Occipital lobe (tissue), 3 donors: ENCODE measurements at places on chromosomes 13 and 19.

GRCh38 chr19:44694184-44694579, 4.8 kb upstream of the CEACAM16 start:
- no peak for DNase-seq

GRCh38 chr19:13270514-13271105, 120.4 kb downstream of the IER2 start:
- no peak for DNase-seq

DNA sequence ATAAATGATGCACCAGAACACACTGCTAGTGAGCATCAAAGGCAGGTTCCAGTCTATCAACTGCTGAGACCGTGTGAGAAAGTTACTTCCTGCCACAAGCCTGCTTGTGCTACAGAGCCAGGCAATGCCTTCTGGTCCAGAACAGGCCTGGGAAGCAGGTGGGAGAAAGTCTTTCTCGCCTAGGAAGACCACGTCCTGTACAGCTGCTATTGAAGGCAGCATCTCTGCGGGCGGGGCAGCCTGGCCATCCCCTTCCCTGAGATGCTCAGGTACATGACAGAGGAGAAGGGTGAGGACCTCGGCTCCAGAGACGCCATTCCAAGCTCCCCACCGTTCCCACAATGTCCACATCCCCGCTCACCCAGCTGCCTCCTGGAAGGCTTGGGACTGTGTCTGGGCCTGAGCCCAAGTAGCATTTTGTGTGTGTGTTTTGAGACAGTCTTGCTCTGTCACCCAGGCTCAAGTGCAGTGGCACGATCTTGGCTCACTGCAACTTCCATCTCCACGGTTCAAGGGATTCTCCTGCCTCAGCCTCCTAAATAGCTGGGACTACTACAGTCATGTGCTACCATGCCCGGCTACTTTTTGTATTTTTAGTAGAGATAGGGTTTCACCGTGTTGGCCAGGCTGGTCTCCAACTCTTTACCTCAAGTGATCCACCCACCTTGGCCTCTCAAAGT, 3.4 kb downstream of the RFX1 start:
- no peak for DNase-seq

DNA sequence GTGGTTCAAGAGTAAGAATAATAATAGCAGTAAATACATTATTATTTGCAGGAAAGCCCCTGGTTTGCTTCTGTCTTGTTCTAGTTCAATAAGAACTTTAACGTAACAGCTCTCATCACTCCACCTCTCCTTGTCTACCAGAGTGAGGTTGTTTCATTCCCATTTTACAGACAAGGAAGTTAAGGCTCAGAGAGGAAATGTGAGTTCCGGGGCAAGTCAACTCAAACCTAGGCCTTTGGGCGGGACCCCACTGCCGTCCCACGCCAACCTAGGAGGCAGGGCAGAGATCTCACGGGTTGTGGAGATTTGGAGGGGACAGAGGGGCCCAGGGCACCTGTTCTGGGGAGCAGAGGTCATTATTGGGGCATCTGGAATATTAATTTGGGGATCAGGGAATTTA, 1.5 kb downstream of the MAP4K1 start:
- DNase-seq = no peak

GRCh38 chr13:113874177-113874576, 10.3 kb upstream of the GAS6 start:
- no peak for DNase-seq

DNA sequence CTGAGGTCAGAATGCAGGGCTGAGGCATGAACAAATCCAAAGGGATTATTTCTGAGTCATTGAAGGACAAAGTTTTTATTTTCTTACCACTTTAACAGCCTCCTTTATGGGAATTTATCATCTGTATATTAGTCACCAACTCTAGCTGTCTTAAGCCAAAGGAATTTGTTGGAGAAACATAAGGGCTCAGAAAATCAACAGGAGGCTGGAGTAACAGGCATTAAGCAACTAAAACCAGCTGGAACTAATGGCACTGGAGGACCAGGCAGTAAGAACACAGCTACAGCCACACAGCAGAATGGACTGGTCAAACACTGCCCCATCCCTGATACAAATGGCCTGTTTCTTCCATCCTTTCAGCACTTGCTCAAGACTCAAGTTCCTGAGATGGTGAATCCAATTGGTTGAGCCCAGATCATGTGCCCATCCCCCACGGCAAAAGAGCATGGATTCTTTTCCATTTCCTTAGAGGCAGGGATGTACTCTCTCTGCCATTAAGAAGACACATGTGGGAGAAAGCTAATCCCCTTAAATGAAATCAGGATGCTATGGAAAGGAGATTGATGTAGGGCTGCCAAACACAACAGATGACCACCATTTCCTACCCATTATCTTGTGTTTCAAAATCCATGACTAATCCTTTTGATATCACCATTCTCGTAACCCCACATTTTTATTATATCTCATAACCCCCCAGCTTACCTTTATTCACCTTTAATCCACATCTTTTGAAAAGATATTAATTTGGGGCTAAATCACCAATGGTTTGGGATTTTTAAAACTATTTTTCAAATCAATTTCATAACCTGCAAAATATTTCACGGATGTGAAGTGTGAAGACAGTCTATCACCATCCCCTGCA, 157.0 kb upstream of the FNDC3A start:
- no peak for DNase-seq

- DNase-seq = no peak
Measured at GRCh38 chr13:99218969-99219368, 18.3 kb downstream of the UBAC2 start.

DNA sequence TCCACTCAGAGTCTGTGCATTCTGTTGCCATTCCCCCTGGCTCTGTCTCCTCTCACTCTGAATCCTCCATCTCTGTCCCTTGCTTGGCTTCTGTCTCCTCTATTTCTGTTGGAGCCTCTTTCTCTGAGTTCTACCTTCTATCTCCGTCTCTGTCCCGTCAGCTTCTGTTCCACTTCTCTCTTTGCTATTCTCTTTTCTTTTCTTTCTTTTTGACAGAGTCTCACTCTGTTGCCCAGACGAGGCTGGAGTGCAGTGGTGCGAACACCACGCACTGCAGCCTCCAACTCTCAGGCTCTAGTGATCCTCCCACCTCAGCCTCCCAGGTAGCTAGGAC, 33.8 kb upstream of the LRRC4B start:
- no peak for DNase-seq

DNA sequence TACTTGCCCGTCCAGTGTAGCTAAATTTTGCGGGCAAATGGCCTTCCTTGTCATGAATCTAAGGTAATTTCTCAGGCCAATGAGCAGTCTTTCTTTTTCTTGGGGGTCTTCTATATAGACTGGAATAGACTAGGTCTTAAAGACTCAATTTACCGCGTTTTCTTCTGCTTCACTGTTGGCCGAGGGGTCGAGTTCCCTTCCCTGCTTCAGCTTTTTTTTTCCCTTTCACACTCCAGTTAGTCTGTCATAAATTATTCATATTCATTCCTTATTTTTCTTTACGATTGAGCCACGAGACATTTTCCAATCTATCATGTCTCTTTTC, 276 bp downstream of the ALG11 start:
- no peak for DNase-seq

GRCh38 chr13:105599477-105600037, 935.9 kb downstream of the EFNB2 start:
- DNase-seq = no peak

GRCh38 chr19:45881909-45882528, 3.9 kb downstream of the IRF2BP1 start:
- no peak for DNase-seq

GRCh38 chr19:11247391-11247790, 8.0 kb downstream of the ANGPTL8 start:
- no peak for DNase-seq
